ENCODE measurements at places on chromosomes 4 and X.

DNA sequence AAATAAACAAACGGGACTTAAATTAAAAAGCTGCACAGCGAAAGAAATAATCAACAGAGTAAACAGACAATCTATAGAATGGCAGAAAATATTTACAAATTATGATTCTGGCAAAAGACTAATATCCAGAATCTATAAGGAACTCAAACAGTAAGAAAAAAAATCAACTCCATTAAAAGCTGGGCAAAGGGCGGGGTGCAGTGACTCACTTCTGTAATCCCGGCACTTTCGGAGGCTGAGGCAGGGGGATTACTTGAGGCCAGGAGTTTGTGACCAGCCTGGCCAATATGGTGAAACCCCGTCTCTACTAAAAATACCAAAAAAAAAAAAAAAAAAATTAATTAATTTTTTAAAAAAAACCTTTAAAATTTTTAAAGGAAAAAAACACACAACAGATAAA, 109.0 kb downstream of the ATP11C start:
- DNase-seq = no peak

GRCh38 chr4:8500966-8501365, 60.4 kb downstream of the TRMT44 start:
- DNase-seq = no peak

DNA sequence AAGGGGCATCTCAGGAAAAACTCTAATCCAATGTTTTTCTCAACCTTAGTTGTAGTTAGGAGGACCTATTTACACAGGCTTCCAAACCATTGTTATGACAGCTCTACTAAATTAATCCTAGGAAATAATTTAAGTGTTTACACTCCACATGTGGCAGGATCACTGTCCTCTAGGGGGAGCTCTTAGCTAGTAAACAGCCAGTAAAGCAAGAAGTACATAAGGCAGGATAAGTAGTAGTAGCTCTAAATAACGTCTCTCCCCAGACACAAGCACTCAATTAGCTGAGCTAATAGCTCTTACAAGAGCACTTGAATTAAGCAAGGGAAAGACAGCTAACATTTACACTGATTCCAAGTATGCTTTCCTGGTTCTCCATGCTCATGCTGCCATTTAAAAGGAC, 37.3 kb downstream of the NUDT11 start:
- no peak for DNase-seq

- no peak for DNase-seq
These were observed 923.2 kb downstream of the SH3BGRL start for GRCh38 chrX:82125103-82125502.

DNA sequence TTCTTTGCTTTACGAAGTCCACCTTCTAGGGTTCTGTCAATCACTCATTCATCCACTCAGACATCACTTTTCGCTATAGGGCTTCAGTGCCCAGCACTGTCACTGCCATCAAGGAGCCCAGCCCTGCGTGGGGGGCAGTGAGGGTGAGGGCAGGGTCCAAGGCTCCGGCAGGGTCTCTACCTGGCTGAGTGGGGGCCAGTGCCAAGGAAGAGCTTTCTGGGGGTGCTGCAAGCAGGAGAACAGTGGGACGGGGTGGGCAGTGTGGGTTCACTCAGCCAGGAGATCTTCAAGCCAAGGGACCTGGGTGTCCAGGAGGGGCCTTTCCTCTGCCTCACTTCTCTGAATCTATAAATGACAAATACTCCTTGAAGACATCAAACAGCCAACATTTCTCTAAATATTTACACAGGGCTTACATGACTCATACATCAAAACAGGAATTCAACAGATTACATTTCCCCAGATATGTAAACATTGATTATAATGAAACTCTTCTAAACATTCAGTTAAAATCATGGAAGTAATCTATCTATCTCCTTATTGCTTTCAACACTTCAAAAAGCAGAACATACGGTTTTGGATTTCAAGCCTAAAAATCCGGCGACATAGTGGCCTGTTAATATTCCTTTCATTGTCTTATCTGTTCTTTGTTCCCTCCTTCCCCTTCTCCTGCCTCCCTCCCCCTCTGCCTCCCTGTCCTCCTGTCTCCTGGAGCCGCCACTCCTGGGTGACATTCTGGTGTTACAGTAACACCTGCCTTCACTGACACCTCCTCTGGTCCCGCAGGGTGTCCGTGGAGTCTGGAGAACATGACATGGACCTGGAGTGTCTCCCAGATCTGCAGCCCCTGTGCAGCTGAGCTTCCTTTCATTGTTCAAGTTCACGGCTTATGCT, 94.4 kb upstream of the ADRA2C start:
- no peak for DNase-seq

- no peak for DNase-seq
These were observed 774 bp upstream of the RAPGEF2 start for GRCh38 chr4:159101988-159102621.

- no peak for DNase-seq
These were observed 20.3 kb upstream of the VEGFD start for GRCh38 chrX:15404401-15405096.

- no peak for DNase-seq
These were observed 311.8 kb downstream of the HS3ST1 start for GRCh38 chr4:11116940-11117339.

GRCh38 chr4:143025081-143025704, 159.5 kb upstream of the USP38 start:
- no peak for DNase-seq

- no peak for DNase-seq
These were observed 35.4 kb upstream of the ENPP6 start for GRCh38 chr4:184253072-184253420.

DNA sequence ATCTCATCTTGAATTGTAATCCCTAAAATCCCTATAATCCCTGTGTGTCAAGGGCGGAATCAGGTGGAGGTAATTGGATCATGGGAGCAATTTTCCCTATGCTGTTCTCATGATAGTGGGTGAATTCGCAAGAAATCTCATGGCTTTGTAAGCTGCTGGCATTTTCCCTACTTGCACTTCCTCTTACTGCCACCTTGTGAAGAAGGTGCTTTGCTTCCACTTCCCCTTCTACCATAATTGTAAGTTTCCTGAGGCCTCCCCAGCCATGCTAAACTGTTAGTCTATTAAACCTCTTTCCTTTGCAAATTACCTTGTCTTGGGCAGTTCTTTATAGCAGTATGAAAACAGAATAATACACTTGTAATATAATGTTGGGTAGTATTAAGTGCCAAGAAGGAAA, 1087.4 kb upstream of the SLIT2 start:
- DNase-seq = no peak

DNA sequence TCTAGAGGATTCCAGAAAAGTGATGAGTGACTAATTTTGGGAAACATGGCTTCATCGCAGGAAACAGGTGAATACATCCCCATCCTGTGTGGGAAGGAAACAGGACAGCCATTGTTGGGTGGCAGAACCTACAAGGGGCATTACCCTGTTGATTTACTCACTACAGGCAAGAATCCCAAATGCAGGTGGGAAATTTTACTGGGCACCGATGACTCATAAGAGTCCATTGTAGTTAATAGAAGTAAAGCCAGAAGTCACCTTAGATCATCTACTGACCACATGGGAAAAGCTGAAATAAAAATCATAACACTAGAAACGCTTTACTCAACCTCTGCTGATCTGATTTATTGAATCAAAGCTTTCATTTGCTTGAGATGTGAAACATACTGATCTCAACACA, 136.4 kb downstream of the TRIML1 start:
- DNase-seq = no peak

GRCh38 chrX:124263743-124264142, 68.7 kb upstream of the TEX13D start:
- no peak for DNase-seq

GRCh38 chrX:44428989-44429627, 85.6 kb upstream of the EFHC2 start:
- peak; percentile 12 for DNase-seq

DNA sequence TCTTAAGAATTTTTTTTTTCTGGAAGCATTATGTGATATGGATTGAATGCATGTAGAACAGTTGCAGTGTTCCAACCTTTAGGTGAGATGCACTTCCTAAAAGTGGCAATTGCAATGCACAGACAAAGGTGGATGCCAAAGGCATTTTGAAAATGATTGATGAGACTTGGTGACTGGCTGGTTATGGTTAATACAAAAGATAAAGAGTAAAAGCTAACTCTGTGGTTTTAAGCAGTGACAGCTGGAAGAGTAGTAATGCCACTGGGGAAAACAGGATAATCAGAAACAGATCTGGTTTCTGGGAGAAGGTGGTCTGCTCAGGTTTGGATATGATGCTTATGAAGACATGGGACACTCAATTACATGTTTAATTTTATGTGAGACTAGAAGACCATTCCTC, 345.6 kb downstream of the RPA4 start:
- no peak for DNase-seq

- DNase-seq = no peak
These were observed 7.4 kb downstream of the SLC9B1 start for GRCh38 chr4:103012060-103012459.

- DNase-seq = no peak
These were observed 235.7 kb downstream of the NKX6-1 start for GRCh38 chr4:84263415-84263814.

GRCh38 chrX:19403696-19404095, 60.0 kb downstream of the PDHA1 start:
- no peak for DNase-seq

- no peak for DNase-seq
These were observed 86.5 kb downstream of the GLRA3 start for GRCh38 chr4:174742561-174742960.

- no peak for DNase-seq
These were observed 188.8 kb upstream of the VEGFC start for GRCh38 chr4:176981551-176981950.

DNA sequence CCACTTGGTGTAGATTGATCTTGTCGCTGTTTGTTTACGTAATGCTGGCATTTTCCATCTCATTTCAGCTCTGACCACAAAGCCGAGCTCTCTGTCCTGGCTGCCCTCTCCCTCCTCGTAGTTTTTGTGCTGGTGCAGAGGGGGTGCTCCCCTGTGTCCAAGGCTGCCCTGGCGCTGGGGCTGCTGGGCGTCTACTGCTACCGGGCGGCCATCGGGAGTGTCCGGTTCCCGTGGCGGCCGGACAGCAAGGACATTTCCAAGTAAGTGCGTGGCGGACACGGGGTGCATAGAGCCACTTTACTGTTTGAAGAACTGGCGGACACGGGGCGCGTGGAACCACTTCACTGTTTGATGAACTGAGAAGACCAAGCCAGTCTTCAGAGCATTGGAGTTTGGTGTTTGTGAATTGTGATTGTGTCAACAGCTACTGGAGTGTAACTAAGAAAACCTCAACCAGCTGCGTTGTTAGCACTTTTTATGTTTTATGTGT, 28.0 kb downstream of the PIGG start:
- DNase-seq = no peak

- DNase-seq = peak; percentile 35
These were observed 26.8 kb downstream of the MGST2 start for GRCh38 chr4:139692309-139693012.

- DNase-seq = no peak
These were observed 42.1 kb downstream of the AFF1 start for GRCh38 chr4:86976801-86977485.

DNA sequence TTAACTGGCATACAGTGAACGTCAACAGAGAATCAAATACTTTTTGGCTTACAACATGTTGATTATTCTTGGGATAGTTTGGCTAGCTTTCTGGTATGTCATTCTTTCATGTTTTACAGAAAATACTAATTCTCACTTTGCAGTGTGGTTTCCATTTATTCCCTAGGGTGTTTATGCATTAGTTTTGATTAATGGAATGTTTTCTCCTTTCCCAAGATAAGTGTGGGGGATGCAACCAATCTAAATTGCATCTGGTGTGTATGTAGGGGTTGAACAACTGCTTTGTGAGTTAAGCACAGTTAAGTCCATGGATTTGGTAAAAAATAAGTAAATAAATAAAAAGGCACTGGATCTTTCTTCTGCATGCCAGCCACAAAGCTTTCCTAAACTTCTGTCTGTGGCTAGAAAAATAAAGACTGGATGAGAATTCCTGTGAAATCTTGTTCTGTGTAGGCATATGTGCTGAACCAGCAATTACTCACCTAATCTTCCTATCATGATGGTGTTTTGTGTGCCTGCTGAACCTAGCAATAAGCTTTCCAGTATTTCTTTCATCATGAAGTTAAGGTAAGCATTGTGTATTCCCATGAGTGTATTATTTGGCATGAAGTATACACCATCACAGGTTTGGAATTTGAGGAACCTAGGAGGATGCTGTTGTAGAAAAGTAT, 50.6 kb upstream of the TENM3 start:
- no peak for DNase-seq

GRCh38 chr4:5753766-5754528, 42.9 kb downstream of the EVC start:
- DNase-seq = no peak

DNA sequence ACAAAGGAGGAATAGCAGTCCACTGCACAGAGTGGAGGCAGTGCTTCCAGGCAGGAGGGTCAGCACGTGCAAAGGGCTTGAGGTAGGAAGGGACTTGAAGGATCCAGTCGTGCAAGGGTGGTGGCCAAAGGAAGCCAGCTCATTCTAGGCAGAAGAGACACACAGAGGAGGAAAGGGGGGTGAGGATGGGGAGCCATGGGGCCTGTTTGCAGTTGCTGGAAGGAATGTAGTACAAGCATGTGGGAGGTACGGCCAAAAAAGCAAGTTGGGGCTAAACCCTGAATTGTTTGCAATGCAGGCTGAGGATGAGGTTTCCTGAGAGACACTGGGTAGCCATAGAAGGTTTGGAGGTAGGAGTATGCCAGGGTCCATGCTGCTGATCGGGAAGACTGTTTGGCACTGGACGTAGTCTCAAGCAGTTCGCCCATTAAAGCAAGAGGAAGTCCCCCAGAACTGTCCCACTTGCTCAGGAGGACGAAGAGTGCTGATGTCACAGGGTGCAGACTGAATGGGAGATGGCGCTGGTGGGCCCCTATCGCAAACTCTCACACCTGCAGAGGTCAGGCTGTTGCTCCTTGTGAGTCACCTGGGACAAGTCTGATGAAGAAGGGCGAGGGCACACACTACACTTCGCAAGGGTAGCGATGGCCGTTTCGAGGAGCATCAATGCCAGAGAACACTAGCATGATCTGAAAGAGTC, 9.1 kb upstream of the MAN2B2 start:
- DNase-seq = no peak

DNA sequence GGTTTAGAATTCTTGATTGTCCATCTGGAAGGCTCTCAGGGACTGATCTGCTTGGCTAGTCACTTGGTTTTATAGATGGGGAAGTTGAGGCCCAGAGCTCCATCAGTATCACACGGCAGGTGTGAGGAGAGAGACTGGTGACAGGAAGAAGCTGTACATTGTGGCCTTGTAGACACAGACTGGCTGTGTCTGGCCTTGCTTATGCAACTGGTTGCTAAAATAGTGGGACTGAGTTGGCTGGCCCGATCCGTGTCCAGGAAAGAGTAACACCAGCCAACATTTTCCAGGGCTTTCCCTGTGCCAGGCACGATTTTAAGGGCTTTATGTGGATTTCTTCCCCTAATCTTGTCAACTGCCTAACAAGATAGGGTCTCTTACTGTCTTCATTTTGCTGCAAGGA, 2.8 kb downstream of the TBC1D14 start:
- DNase-seq = no peak

GRCh38 chr4:187128222-187128621, 404.6 kb upstream of the FAT1 start:
- no peak for DNase-seq

GRCh38 chr4:141021397-141022110, 111.7 kb downstream of the RNF150 start:
- no peak for DNase-seq

- no peak for DNase-seq
These were observed 270.5 kb upstream of the PPARGC1A start for GRCh38 chr4:24160358-24160757.

Data from HuH-7 (cell line).